ENCODE measurements at places on chromosomes 5 and 9.

- peak; percentile 30 for DNase-seq
Observed at GRCh38 chr5:72815580-72816283, 729 bp upstream of the TNPO1 start.

DNA sequence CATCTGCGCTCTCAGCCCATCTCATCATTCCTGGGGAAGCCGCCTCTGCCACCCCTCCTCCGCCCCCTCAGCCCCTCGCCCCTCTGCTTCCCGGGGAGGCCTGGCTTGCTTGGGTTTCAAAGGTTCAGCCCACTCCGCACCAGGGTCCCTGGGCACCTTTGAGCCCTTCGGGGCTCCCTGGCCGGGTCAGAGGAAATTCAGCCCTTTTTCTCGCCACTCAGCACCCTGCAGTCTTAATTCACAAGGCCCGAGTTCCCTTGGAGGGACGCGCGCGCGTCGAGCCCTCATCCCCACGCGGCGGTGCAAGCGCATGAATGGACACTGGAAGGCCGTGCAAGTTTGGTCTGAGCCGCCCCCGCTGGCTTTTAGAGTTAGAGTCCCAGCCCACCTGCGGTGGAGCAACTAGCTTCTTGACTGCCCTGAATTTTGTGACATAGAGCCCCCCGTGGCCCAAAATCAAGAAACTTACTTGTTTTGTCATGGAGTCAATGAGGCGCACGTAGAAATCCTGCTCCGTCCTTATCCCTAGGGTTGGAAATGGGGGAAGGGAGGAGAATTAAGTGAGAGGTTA is 4.5 kb downstream of the EBF1 start:
- no peak for DNase-seq

DNA sequence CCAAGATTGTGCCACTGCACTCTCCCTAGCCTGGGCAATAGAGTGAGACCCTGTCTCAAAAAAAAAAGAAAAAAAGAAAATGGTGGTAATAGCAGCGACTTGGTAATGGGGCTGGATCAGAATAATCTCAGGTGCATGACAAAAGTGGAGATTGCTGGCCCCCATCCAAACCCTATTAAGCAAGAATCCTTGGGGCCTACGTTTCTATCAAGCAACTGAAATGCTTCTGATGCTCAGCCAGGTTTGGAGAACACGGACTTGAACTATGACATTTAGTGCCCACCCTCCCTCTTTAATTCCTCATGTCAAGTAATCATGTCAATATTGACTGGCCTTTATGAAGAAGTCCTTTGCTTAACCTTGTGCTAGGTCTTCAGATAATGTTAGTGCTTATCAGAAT is 6.6 kb downstream of the C5orf52 start:
- DNase-seq = no peak

GRCh38 chr5:180201051-180201987 is 7.7 kb downstream of the RASGEF1C start:
- no peak for DNase-seq

DNA sequence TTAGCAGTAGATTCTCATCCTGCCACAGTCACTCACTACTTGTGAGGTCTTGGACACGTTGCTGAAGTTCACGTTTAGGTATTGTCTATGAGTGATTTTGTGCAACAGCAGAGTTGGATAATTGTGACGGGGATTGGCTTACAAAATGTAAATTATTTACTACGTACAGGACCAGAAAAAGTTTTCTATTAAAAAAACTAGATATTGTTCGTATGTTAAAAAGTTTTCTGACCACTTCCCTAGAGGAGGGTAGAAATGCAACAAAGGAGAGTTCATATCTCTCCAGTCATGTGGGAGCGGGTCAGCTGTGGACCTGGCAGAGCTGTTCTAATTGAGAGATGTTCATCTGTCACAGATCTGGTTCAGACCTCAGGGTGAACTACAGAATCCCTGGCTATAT is 976.1 kb upstream of the NUDT12 start:
- no peak for DNase-seq

All from MV-4-11 (cell line).